ENCODE measurements at places on chromosomes 13 and 19. TPM values are rescaled to one million over a fixed set of nuclear protein-coding genes. Genes with fewer than 3 reads are reported as not detected.
A peak's percentile ranks its signal among the peaks of the same experiment; 100 is the strongest.

- no peak for DNase-seq
Observed at GRCh38 chr13:30968846-30969245, 36.4 kb downstream of the TEX26 start.

GRCh38 chr19:10408511-10409283 lies 5.4 kb upstream of the CDC37 start:
- DNase-seq: peak; percentile 80

Gene TBXA2R
- total RNA-seq: 2.9 TPM

Gene SETDB2
- total RNA-seq: 21.3 TPM

Gene DCT
- 0.49 TPM for total RNA-seq

GRCh38 chr13:72959643-72960042 lies 99.2 kb upstream of the KLF5 start:
- DNase-seq: no peak

- DNase-seq: no peak
Observed at GRCh38 chr13:111178402-111178801, 63.3 kb downstream of the ARHGEF7 start.

- DNase-seq: no peak
Observed at GRCh38 chr19:12208221-12208620, 45.3 kb downstream of the ZNF136 start.

Gene LIM2
- 1.0 TPM for total RNA-seq

Gene IPO5
- total RNA-seq: 154 TPM

GRCh38 chr13:33690354-33690753 lies 127.6 kb upstream of the RFC3 start:
- peak; percentile 3 for DNase-seq

DNA sequence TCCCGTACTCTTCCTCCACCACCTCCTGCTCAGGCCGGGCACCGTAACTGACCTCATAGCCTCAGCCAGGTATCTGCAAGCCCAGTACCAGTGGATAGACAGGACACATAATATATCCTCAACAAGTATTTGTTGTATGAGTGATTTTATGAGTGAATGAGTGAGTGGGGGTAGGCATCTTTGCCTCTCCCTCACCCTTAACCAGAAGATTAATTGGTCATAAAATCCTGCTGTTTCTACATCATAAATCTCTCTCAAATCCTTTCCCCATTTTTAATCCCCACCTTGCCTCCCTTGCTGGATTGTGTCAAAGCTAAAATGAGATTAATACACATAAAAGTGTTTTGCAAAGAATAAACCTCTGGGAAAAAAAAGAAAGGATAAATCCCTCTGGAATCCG lies 44.4 kb upstream of the HMGB1 start:
- DNase-seq: no peak

GRCh38 chr13:76871432-76871831 lies 14.8 kb downstream of the KCTD12 start:
- DNase-seq: no peak

Gene LILRA5
- total RNA-seq: not detected

Gene EBI3
- 21.8 TPM for total RNA-seq

- peak; percentile 86 for DNase-seq
Observed at GRCh38 chr19:32691291-32691951, at the start of gene NUDT19. TSS of gene NUDT19 (plus strand) at chr19:32691821. CDS start at chr19:32691961, 140 bp downstream.

DNA sequence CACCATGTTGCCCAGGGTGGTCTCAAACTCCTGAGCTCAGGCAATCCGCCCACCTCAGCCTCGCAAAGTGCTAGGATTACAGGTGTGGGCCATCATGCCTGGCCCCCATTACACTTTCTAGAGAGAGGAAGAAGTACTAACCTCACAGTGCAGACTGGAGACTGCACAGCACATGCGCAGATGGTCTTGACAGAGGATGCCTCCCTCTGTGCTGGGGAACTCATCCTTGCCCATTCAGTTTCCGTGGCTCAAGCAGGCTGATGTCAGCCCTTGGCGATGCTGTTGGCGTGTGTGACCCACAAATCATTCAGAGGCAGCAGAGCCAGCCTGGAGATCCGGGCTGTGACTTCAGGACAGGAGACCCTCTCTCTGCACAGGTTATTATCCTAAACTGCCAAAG lies 14.6 kb upstream of the FFAR2 start:
- no peak for DNase-seq

GRCh38 chr19:4060621-4061177 lies 6.0 kb downstream of the ZBTB7A start:
- no peak for DNase-seq

Gene UBE2L5
- total RNA-seq: not detected

GRCh38 chr19:5392486-5392885 lies 51.9 kb upstream of the PTPRS start:
- no peak for DNase-seq

DNA sequence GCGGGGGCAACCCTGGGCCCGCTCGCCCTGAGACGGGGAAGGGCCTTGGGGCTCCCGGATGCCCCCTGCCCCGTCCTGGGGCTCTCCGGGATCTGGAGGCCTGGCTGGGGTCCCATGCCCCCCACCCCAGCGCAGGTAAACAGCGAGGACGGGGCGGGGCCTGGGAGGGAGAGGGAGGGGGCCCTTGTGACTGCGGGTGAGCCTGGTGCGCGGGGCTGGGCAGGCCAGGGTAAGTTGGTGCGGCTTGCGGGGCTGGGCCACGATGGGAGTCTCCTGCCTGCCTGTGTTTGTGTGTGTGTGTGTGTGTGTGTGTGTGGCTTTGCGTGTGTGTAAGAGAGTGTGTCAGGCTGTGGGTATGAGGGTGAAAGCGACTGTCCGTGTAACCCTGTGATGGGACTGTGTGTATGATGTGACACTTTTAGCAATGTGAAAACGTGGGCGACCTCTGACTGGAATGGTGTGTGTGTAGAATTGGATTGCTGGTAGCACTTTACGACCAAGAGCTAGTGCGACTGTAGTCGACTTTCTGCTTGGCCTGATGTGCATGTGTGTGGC lies 426 bp downstream of the KLC3 start:
- DNase-seq: no peak

Gene DNAJB1
- total RNA-seq: 62.5 TPM

DNA sequence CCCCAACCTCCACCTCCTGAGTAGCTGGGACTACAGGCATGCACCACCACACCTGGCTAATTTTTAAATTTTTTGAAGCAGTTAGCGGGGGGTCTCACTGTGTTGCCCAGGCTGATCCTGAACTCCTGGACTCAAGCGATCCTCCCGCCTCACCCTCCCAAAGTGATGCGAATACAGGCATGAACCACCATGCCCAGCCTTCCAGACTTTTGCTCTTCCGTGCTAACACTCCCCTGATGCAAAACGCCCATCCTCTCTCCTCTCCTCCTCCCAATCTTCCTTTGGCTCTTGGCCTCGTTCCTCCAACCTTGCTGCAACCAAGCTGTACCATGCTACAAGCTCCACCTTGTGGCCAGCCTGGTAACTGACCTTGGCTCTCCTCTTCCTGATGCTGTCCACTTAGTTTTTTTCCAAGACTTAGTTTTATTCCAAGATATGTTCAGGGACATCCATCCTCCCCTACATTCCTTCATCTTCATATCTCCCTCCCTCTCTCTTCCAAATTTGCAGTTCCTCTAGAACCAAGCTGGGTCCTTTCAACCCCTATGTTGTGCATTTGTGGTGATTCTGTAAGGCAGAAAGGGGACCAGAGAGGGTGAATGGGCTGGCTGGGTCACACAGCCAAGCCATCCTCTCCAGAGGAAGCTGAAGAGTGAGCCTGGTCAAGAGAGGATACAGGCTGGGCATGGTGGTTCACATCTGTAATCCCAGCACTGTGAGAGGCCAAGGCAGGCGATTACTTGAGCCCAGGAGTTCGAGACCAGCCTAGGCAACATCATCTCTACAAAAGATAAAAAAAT lies 32.8 kb downstream of the TINCR start:
- DNase-seq: peak; percentile 6

GRCh38 chr19:45508861-45509691 lies 1.8 kb downstream of the VASP start:
- DNase-seq: peak; percentile 43

GRCh38 chr19:5697890-5698634 lies 8.0 kb downstream of the RPL36 start:
- DNase-seq: no peak

DNA sequence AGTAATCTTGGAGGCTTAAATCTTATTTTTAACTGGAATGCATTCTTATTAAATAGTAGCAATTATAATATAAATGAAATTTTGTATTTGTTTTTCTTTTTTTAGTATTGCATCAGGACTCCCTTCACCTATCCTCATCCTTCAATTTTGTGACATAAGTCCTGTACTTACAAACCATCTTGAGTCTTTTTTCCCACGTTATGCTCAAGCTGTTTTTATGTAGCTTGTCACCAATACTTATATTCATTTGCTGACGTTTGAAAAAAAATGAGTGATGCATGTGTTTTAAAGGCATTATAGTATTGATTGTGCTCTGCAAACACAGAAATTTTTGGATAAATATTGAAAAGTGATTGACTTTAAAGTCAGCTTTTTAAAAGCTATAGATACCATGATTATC lies 888 bp downstream of the GPR18 start:
- no peak for DNase-seq

DNA sequence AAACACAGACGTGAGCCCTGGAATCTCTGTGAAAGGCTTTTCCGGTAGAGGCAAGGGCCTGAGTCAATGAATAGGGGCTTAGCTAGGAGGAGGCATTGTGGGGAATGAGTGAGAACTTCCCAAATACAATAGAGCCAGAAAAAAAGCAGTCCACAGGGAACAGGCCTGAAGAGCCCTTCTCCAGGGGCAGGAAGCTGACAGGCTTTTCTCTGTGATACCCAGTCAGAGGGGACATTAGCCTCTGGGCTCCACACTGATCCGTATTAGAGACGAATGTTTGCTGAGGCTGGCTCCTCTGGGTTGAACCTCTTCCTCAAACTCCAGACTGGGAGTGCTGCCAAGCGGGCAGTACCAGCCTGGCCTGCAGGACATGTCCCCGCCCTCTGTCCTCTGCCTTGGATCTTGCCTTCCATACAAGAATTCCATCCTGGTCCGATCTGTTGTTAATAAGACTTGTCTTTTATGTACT lies 2.3 kb downstream of the DHRS12 start:
- DNase-seq: no peak

Gene GRIK5
- 3.8 TPM for total RNA-seq

GRCh38 chr19:16349551-16350152 lies 25.0 kb downstream of the KLF2 start:
- no peak for DNase-seq

- DNase-seq: no peak
Observed at GRCh38 chr13:65999411-65999810, 1230.7 kb downstream of the PCDH9 start.

- no peak for DNase-seq
Observed at GRCh38 chr19:18414504-18415177, 4.6 kb upstream of the SSBP4 start.

DNA sequence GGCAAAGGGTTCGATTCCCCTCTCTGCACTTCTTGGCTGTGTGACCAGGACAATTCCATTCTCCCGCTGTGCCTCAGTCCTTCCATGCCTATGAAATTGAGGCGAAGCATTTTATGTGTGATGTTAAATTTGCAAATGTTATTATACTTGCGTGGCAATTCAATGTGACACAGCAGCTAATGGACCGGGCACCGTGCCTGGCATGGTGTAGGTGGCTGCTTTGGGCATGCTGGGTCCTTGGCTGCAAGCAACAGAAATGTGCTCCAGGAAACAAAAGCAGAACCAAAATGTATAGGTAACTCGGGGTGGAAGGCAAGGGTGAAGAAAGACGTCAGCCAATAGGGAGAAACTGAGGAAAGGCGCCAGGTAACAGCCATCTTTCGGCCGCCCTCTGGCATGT lies 37.1 kb downstream of the TINCR start:
- DNase-seq: no peak

GRCh38 chr13:101691341-101691860 lies 238.9 kb downstream of the ITGBL1 start:
- no peak for DNase-seq

DNA sequence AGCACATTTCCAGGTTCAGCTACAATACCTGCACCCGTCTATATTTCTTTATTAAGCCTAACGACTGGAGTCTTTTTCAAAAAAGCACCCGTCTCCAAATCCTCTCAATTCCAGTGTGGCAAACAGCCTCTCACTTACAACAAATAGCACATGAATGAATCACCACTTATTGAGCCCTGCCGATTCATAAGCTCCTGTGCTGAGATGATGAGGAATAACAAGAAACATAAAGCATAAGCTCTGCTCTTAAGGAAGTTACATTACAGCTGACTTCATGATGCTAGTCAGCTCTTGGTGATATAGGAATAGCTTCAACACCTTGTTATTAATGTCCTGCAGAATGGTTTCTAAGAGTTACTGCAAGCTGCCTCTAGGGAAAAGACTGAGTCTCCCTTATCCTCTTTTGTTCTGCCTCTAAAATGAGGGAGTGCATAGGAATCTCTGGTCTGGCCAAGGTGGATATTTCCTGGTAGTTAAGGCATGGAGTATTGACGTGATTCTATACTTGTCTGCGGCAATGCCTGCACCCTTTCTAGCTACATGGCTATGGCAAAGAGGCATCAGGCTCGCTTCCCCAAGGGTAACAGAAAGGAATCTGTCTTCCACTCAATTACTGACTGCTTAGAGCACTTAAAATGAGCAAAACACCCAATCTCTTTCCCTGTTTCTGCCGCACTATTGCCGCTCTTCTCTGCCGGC lies 195.7 kb downstream of the KLF12 start:
- no peak for DNase-seq

DNA sequence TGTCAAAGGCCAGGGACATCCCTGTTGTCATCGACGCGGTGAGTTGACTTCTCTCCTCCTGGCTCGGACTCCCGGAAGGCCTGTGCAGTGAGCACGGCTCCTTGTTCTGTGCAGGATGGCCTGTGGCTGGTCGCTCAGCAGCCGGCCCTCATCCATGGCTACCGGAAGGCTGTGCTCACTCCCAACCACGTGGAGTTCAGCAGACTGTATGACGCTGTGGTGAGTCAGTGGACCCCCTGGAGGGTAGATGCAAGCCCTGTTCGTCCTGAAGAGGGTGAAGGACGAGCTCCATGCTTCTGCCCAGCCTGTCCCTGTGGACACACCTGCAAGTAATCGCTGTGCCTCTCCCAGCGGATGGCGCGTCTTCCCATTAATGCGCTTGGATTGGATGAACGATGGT lies 19.2 kb downstream of the NAXD start:
- no peak for DNase-seq

DNA sequence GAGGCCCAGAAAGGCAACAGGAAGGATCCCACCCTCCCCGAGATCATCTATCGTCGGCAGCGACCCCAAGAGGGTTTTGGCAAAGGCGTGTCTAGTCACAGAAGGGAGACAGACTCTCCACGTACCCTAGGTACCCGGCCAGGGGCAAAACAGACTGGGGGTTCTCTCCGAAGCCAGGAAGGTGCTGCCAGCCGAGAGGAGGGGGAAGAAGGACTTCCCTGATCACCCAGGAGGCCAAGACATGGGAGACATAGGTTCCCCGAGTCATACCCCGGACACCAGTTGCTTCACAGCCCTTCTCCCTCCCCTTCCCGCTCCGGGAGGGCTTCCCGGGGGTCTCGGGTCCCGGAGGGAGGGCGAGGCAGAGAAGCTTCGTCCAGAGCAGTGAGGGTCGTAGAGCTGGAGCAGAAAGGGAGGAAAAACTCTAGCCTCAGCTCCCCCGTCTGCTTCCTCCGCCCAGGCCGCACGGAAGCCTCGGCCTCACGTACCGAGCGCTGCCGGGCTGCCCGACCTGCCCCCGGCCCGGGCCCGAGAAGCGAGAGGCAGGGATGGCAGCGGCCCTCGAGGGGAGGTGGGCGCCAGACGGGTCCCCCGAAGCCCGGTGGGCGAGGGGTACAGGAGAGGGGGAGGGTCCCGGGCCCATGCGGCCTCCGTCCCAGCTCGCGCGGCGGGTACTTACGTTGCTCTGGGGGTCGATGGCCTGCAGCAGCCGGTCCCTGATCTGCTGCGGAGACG lies 644 bp downstream of the MED26 start:
- peak; percentile 30 for DNase-seq

GRCh38 chr19:33408538-33409434 lies 35.3 kb downstream of the CEBPG start:
- DNase-seq: no peak

Measured in activated T-cell treated with anti-CD3 and anti-CD28 coated beads, Interleukin-2, amount 50 U/mL, for 72 hours (primary cell).